ENCODE measurements at places on chromosomes 4 and X. TPM values are rescaled to one million over a fixed set of nuclear protein-coding genes. Genes with fewer than 3 reads are reported as not detected.

DNA sequence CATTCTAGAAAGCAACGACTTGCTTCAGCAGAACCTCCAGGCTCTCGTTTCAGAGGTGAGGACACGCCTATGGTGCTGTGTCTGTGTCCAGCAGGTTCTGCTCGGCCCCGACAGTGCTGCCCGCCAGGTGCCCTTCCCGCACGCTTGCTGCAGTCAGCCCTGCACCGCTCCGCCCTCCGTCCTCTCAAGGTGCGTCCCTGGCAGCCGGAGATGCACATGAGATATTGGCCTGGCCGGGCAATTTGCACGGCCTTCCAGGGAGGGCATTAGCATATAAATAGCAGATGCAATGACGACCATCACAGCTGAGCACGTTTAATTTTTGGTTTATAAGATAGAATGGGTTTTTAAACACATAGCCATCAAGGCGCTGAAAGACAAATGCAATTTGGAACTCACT lies 14.4 kb downstream of the UVSSA start:
- no peak overlapping the region for H3K4me3 ChIP-seq
- no peaks in the 10 kb centered on the region for H3K4me1 ChIP-seq
- no peaks in the 10 kb centered on the region for H3K36me3 ChIP-seq
- no peak overlapping the region for H3K27ac ChIP-seq
- H3K27me3 ChIP-seq = no peaks in the 10 kb centered on the region

The ABCG2 gene
- total RNA-seq = 11.9 TPM

The FGFBP1 gene
- total RNA-seq = not detected

- H3K27ac ChIP-seq = no peak overlapping the region
- peaks cover 4% of the 10 kb centered on the region for H3K36me3 ChIP-seq
- H3K4me1 ChIP-seq = peaks cover 11% of the 10 kb centered on the region
- H3K27me3 ChIP-seq = no peaks in the 10 kb centered on the region
- no peak for DNase-seq
Observed at GRCh38 chr4:77817304-77818072, 1.7 kb downstream of the CNOT6L start.

The RBM46 gene
- total RNA-seq = not detected

The GPR82 gene
- total RNA-seq = not detected

The FATE1 gene
- not detected for total RNA-seq

DNA sequence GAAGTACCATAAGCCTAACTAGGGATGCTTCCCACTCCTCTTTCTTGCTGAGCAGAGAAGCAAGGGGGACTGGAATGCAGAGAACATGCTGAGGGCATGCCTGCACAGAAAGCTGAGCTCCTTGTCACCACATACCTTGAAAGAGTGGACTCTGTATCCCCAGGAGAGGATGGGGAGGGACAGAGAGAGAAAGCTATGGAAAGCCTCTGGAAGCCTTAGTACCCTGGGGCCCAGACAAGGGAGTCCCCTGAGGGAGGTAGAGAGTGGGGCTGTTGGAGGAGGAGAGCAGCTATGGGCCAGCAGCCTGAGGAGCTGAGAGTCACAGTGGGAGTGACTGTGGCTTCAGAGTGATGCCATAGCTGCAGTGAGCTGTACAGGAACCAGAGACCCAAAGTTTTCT lies 77.9 kb downstream of the RTL9 start:
- no peak overlapping the region for H3K27ac ChIP-seq
- no peak overlapping the region for H3K4me3 ChIP-seq
- DNase-seq = no peak
- H3K36me3 ChIP-seq = no peaks in the 10 kb centered on the region

The SSX2B gene
- not detected for total RNA-seq

The FGF13 gene
- 7.0 TPM for total RNA-seq

DNA sequence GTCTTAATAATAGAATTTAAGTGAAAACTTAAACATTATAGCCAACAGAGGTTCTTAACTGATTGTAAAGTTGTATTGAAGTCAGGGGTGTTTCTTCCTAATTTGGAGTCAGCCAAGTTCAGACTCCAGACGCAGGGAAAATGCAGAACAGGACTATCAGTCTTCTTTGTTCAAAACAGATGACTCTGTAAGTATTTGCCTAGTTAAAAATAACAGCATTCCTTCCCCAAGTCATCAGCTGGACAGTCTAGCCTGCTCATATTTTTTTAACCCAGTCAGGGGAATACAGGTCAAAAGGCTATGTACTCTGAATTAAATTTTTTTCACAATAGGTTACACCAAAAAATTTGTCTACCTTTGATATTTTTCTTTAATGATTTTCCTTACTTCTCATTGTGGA lies 73.8 kb upstream of the DCLK2 start:
- peak; percentile 51 for DNase-seq
- peaks cover 60% of the 10 kb centered on the region for H3K4me1 ChIP-seq
- no peaks in the 10 kb centered on the region for H3K36me3 ChIP-seq
- H3K27me3 ChIP-seq = no peaks in the 10 kb centered on the region
- no peak overlapping the region for H3K4me3 ChIP-seq
- H3K27ac ChIP-seq = peak overlapping the region; percentile 8

- no peaks in the 10 kb centered on the region for H3K4me1 ChIP-seq
- H3K36me3 ChIP-seq = no peaks in the 10 kb centered on the region
- no peak overlapping the region for H3K4me3 ChIP-seq
- H3K27ac ChIP-seq = no peak overlapping the region
- no peaks in the 10 kb centered on the region for H3K27me3 ChIP-seq
Observed at GRCh38 chrX:149916745-149917392, 12.5 kb upstream of the HSFX4 start.

The KCNE5 gene
- not detected for total RNA-seq

The GABRG1 gene
- total RNA-seq = not detected

DNA sequence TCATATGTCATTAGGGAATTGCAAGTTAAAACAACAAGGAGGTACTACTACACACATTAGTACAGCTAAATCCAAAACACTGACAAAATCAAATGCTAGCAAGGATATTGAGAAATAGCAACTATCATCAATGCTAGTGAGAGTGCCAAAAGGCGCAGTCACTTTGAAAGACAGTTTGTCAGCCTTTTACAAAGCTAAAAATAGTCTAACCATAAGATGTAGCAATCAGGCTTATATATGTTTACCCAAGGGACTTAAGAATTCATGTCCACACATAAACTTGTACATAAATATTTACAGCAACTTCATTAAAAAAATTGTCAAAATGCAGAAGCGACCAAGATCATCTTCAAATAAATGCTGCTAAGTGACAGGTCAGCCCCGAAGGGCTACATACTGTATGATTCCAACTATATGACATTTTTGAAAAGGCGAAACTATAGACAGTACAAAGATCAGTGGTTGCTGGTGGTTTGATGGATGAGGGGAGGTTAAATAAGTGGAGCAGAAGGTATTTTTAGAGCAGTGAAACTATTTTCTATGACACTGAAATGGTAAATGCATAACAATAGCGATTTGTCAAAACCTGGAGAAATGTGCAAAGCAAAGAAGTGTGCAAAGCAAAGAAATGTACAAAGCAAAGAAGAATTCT lies 704.8 kb downstream of the ARAP2 start:
- no peak for DNase-seq
- no peaks in the 10 kb centered on the region for H3K36me3 ChIP-seq
- H3K27ac ChIP-seq = no peak overlapping the region

GRCh38 chr4:4284827-4285618 lies 4.9 kb downstream of the LYAR start:
- no peak overlapping the region for H3K4me3 ChIP-seq
- no peak for DNase-seq
- peaks cover 21% of the 10 kb centered on the region for H3K4me1 ChIP-seq
- H3K36me3 ChIP-seq = peaks cover 81% of the 10 kb centered on the region
- no peaks in the 10 kb centered on the region for H3K27me3 ChIP-seq

- H3K27ac ChIP-seq = peak overlapping the region; percentile 58
- H3K27me3 ChIP-seq = no peaks in the 10 kb centered on the region
- DNase-seq = peak; percentile 59
- H3K36me3 ChIP-seq = no peaks in the 10 kb centered on the region
- peaks cover 13% of the 10 kb centered on the region for H3K4me1 ChIP-seq
- no peak overlapping the region for H3K4me3 ChIP-seq
Observed at GRCh38 chr4:106444557-106444956, 76.0 kb upstream of the GIMD1 start.

DNA sequence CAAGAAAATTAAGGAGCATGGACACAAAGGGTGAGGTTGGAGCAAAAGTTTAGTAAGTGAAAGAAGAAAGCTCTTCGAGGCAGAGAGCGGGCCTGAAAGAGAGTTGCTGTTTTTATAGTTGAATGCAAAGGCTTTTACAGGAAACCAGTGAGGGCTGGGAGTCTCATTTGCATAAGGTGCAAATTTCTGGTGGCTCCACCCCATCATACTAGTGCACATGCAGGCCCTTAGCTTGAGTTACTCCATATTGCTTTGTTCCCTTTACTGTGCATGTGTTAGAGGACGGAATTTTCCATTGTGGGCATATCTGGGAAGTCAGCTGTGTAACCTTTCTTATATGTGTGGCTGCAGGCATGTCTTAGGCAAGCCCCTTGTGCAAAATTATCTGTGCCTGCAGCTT lies 48.0 kb downstream of the CPE start:
- no peaks in the 10 kb centered on the region for H3K4me1 ChIP-seq
- no peak overlapping the region for H3K27ac ChIP-seq
- H3K27me3 ChIP-seq = no peaks in the 10 kb centered on the region
- H3K36me3 ChIP-seq = no peaks in the 10 kb centered on the region
- H3K4me3 ChIP-seq = no peak overlapping the region

DNA sequence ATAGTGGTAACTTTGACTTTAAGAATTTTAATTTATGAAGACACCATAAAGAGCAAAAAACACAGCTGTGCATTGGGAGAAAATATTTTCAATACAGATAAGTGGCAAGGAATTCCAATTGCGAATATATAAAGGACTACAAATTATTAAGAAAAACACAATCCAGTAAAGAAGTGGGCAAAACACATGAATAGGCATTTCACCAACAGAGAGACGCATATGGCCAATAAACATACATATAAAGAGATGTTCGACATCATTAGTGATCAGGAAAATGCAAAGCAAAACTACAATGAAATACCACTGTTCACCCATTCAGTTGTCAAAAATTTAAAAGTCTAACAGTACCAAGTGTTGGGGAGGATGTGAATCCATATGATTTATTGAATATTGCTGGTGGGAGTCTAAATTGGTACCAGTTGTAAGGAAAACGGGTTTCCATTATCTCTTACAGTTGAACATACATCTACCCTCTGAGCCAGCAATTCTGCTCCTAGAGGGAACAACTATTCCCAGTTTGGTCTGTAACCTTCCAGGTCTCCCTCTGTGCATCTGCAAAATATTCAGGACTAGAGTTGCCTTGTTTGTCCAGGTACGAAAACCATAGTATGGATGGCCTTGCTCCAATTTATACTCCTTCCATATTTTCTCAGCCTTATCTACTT lies 1.7 kb upstream of the MPP1 start:
- no peaks in the 10 kb centered on the region for H3K27me3 ChIP-seq
- H3K4me1 ChIP-seq = peaks cover 9% of the 10 kb centered on the region

Measured in SJSA1 (cell line).